ENCODE measurements at places on chromosomes 5 and 9.

GRCh38 chr9:36964791-36965190 is 69.3 kb downstream of the PAX5 start:
- DNase-seq, result no peak

- DNase-seq, result no peak
Measured at GRCh38 chr5:32190095-32190494, 16.0 kb upstream of the GOLPH3 start.

DNA sequence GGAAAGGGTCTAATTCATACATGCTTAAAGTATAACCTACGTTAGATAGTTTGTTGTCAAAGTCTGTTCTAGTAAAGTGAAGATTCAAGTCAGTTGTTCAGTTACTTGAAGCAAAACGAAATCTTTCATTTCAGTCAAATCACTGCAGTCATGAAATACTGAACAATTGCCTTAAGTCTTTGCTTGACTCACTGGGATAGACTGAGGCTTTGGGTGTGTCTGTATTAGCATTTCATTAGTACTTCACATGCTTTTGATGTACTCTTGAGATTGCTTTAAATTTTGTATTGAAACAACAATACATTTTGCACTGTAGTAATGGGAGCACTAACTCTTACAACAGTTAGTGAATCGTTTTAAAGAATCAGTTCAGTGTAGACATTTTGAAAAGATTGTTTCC is 4.0 kb upstream of the CMYA5 start:
- DNase-seq, result peak; percentile 23

GRCh38 chr5:32642276-32643002 is 57.1 kb downstream of the SUB1 start:
- DNase-seq, result peak; percentile 33

GRCh38 chr5:17370651-17371050 is 127.4 kb upstream of the TAF11L2 start:
- DNase-seq, result no peak

GRCh38 chr9:115730396-115730795 is 423.2 kb upstream of the PAPPA start:
- no peak for DNase-seq

GRCh38 chr9:111050819-111051218 is 12.5 kb upstream of the LPAR1 start:
- DNase-seq, result no peak

GRCh38 chr9:37919246-37919955 is 15.5 kb upstream of the SLC25A51 start:
- no peak for DNase-seq

DNA sequence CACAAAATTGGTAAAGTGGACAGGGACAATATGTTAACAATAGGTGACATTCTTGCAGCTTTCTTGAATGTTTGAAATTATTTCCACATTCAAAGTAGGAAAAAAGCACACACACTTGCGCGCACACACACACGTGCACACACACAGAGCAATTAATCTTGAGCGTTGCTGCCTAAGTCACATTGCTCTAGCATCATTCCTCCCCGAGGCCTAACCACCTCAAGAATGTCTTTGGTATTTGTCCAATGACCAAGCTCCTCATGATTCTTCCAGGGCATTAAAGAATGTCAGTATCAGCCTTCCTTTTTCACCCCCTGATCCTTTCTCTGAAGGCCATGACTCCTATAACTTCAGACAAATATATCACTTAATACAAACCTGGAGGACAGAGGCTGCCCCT is 198.1 kb downstream of the NPR3 start:
- DNase-seq, result peak; percentile 34

DNA sequence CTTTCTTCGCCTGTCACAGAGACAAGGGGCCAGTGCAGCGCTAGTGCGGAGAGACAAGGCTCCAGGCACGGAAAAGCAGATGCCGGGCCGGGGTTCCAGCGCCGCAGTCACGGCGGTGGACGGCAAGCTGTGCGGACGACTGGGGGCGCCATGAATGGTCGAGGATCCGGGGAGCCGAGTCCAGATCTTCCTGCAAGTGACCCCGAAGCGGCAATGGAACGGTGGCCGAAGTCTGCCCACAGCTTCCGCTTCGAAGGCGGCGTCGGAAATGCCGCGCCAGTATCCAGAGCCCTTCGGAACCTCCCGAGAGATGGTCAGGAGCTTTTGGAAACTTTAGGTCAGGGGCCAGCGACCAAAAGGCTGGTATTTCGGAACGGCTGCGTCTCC is 601 bp upstream of the FAF2 start:
- DNase-seq, result no peak

DNA sequence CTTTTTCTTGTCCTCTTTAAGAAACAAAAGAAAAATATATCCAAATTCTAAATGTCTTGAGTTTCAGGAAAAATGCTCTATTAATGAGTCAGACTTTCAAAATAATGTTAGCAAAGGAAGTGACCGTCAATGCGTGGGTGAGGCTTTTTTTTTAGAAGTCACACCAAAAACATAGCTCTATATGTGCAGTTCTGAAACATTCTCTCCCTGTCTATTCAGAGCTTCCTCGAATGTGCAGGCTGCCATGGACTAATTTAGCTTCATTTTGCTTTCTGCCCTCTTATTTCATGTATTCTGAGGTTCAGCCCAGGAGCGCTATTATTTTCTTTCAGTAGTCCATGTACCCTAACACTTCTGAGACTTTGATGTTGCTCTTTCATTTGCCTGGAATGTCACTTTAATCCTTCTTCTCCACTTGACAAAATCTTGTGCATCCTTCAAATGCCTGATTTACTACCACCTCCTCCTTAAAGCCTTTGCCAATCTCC is 72.5 kb upstream of the RASA1 start:
- peak; percentile 82 for DNase-seq

GRCh38 chr5:111254613-111255012 is 30.4 kb downstream of the CAMK4 start:
- DNase-seq, result no peak

DNA sequence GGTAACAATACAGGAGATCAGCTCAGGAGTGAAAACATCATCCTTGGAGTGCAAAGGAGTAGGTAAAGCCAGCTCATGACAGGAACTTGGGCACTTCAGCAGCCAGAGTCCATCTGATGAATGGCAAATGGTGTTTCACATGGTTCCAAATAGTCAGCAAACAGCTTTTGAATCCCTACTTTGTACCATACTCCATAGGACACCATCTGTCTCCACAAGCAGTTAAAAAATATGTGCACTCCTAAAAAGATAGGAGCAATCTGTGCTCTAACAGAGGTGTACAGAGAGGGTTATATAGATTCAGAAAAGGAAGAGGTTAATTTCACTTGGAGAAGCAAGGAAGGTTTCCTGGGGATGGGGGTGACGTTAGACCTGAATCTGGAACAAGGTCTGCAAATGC is 21.6 kb upstream of the B4GALT1 start:
- no peak for DNase-seq

DNA sequence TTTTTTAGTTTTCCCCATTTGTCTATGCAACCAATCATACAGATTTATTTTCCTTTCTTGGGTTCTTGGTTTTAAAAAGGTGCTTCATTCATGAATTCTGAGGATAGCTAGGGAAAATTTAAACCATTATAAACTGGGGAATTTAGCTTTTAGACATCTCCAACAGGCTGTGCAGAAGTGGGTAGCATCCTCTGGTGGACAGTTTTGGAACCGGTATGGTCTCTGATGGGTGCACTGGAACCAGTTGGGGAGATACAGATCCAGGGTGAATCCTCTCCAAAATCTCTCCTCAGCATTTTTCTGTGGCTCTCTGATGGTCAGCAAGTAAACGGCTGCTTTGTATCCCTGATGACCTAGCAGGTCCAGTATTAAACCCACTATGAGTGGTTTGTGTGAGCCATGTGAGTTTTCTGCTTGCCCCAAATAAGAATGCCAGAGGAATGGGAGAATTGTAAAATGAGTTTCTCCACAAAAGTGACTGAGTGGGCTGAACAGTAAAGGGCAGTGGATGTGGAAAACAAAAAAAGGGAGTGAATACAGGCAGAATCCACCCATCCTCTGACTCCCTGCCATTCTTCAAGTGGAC is 9.1 kb upstream of the DNAJC25 start:
- DNase-seq, result peak; percentile 43

DNA sequence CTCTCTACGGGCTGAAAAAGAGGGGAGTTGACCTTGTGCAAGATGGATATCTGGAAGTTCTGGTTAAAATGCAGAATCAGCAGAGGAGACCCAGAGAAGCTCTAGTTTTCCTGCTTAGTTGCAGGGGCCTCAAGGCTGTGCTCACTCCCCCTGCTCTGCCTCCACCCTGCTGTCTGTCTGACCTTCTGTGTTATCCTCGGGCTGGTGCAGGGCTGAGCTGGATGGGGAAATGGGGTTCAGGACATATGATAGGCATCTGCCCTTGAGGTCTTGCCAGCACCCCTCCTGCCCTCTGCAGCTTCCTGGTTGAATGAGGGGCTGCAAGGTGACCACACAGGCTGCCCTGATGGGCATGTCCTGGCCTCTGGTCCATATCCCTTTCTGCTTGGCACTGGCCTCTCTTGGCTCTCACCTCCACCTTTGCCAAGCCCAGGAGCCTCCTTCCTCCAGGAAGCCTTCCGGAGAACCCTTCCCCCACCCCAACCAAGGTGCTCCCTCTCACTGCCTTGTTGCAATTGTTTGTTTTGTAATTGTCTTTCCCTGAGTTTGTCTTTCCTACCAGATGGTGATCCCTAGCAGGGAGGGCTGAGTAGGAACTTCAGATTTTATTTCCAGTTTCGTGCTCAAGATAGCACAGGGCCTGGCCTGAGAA is 1.3 kb downstream of the TMEM268 start:
- DNase-seq, result no peak

- no peak for DNase-seq
Measured at GRCh38 chr5:132680780-132681475, 7.1 kb downstream of the IL4 start.

DNA sequence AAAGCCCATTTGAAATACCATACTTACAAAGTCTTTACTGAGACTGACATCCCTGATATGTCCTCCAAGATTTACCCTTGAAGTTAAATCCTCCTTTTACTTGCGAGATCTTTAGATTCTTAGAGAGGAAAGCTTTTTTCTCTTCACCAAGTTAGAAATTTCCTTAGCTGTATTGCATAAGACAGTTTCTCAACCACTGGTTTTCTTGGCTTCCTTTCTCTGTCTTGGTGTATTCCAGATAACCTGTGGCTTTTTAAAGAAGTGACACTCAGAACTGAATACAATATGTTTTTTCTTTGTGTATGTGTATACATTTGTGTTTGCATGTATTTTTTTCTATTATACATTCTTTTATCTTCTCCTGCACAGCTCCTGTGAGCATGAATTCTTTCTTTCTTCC is 65.0 kb downstream of the SNCAIP start:
- DNase-seq, result no peak

DNA sequence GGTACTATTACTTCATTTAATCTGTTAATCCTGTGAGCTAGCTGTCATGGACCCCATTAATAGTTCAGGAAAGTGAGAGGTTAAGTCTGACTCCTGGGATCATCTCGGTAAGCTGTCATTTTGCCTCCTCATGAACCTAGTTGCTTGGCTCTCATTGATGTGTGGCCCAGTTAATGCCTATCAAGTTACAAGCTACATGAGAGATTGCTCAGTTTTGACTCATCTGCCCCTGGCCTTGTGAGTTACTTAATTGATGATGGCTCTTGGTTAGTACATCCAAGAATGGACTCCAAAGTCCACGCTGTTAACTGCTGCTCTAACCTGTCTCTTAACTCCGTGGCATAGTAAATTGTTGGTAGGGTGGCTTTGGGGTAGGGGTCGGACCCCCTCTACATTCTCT is 23.9 kb downstream of the LARP1 start:
- DNase-seq, result peak; percentile 89

GRCh38 chr5:151222790-151223446 is 974 bp downstream of the CCDC69 start:
- DNase-seq, result no peak

GRCh38 chr9:117744369-117744768 is 40.2 kb downstream of the TLR4 start:
- no peak for DNase-seq

- no peak for DNase-seq
Measured at GRCh38 chr9:69322256-69322655, 2.8 kb upstream of the ENTREP1 start.

GRCh38 chr9:69020301-69021145 is 6.6 kb upstream of the PRKACG start:
- no peak for DNase-seq

DNA sequence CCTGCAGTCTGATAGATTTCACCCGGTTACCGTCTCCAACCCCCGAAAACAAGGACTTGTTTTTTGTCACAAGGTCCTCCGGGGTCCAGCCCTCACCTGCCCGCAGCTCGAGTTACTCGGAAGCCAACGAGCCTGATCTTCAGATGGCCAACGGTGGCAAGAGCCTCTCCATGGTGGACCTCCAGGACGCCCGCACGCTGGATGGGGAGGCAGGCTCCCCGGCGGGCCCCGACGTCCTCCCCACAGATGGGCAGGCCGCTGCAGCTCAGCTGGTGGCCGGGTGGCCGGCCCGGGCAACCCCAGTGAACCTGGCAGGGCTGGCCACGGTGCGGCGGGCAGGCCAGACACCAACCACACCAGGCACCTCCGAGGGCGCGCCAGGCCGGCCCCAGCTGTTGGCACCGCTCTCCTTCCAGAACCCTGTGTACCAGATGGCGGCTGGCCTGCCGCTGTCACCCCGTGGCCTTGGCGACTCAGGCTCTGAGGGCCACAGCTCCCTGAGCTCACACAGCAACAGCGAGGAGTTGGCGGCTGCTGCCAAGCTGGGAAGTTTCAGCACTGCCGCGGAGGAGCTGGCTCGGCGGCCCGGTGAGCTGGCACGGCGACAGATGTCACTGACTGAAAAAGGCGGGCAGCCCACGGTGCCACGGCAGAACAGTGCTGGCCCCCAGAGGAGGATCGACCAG is 121.3 kb downstream of the DAB2IP start:
- DNase-seq, result no peak

GRCh38 chr9:97510797-97511654 is 9.6 kb downstream of the TMOD1 start:
- peak; percentile 71 for DNase-seq

DNA sequence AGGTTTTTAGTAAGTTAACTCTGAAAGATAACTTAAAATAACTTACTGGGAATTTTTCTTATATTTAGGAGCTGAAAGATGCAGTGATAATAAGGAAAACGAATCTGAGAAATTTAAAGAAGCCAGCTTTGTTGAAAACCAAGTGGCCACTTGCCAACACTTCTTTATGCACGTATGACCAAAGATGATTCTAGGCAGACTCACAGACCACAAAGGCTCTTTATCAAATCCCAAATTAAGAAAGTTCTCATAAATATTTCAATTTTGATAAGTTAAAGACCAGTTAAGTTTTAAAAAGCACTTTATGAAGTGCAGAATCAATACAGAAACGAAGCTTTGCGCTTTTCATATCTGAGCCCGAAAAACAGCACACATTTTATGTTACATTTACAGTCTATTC is 1.5 kb downstream of the AFF4 start:
- peak; percentile 63 for DNase-seq

GRCh38 chr9:131584858-131585257 is 39.5 kb downstream of the PRRT1B start:
- no peak for DNase-seq
